Thyroid gland (tissue), 4 donors: ENCODE measurements at places on chromosomes 5 and 9. TPM values are rescaled to one million over a fixed set of nuclear protein-coding genes. Genes with fewer than 3 reads are reported as not detected.
A peak's percentile ranks its signal among the peaks of the same experiment; 100 is the strongest.

CARD9 gene
- total RNA-seq = 1.5 TPM

STC2 gene
- 6.6 TPM for total RNA-seq

PDLIM4 gene
- 25.4 TPM for total RNA-seq

ELAVL2 gene
- not detected for total RNA-seq

CTXN3 gene
- total RNA-seq = not detected

ZFP2 gene
- total RNA-seq = 2.7 TPM

PRRX2 gene
- total RNA-seq = 5.6 TPM

BARX1 gene
- 2.1 TPM for total RNA-seq

DNA sequence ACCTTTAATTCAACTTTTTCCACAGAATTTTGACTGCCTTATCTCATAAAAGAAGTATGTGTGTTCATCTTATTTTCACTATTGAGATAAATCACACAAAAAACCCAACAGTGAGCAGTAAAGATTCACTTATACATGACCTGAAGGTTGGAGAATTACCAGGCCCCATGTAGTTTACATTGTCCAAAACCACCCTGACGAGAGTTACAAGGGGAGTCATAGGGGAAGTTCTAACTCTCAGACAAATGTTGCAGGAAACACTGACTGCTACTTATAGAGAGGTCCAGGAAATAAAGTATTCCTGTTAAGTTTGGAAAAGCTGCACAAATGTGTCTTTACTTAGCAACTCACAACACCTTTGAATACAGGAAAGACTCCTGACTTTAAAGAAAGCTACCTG lies 14.1 kb downstream of the SPATA9 start:
- DNase-seq = no peak

- DNase-seq = no peak
Measured at GRCh38 chr9:114629563-114630090, 18.5 kb downstream of the TMEM268 start.

- no peak for DNase-seq
Measured at GRCh38 chr5:9699681-9700080, 69.5 kb upstream of the TAS2R1 start.

- DNase-seq = no peak
Measured at GRCh38 chr5:123144096-123144495, 55.1 kb downstream of the PRDM6 start.

- no peak for DNase-seq
Measured at GRCh38 chr9:32403567-32404260, 19.3 kb downstream of the ACO1 start.

DNA sequence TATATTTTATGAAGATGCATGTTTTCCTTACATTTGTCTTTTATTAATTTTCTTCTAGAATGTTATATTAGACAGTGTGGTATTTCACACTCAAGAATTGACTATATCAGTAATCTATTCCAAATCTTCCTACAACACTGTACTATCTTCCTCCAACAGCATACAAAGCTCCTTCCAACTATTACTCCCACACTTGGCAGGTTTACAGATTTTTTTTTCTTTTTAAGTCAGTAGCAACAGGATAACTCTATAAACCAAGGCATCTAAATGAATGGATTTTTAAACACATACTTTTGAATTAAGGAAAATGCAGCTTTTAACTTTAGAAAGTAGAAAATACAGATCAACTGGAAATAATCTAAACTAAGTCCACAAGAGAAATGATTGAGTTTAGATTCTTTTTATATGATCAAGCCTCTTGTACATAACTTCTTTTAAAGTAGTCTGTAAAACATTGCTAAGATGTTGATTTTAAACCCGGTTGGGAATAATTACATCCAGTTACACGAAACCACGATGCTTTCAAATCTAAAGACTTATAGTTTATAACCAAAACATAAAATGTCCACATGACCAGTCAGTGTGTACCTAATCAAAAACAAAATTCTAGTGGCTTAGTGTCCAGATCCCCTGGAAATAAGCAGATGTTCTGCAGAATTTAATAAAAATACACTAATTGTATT lies 281.6 kb downstream of the ADAMTS6 start:
- DNase-seq = no peak

DNA sequence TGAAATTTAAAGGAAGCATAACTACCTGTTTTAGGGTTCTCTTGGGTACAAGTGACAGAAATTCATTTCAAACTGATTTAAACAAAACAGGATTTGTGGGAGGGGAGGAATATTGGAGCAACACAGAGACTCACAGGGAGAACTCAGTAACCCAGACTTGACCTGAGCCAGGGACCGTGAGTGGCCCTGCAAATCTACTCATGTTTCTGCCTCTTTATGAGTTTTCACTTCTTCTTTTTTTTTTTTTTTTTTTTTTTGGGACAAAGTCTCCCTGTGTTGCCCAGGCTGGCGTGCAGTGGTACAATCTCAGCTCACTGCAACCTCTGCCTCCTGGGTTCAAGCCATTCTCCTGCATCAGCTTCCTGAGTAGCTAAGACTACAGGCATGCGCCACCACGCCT lies 405.6 kb upstream of the ZNF608 start:
- no peak for DNase-seq

DNA sequence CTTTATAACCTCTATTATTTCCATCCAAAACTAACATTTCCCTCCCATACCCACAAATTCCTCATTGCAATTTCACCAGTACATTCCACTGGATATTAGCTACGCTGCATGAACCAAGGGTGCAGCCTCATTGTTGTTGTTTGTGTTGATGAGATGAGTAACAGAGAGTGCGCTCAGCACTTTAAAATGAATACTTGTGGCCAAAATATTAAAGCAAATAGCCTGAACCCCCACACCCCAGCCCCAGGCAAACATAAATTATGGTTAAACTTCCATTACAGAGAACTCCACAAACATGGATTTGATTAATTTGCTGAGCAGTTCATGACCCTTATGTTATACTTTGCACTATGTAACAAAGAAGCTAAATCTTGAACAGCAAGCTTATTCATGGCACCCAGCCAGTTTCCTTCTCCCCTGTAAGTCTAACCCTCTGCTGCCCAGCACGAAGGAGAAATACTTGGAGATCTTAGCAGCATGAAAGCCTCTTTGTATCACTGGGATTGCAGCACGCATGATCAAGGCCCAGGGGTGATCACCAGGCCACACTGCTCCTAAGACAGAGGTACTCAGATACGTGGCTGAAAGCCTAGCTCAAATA lies 205.0 kb downstream of the DOCK8 start:
- no peak for DNase-seq

GRCh38 chr5:2832394-2832793 lies 80.9 kb upstream of the IRX2 start:
- no peak for DNase-seq

GRCh38 chr5:159420940-159421339 lies 90.7 kb upstream of the IL12B start:
- no peak for DNase-seq

DNA sequence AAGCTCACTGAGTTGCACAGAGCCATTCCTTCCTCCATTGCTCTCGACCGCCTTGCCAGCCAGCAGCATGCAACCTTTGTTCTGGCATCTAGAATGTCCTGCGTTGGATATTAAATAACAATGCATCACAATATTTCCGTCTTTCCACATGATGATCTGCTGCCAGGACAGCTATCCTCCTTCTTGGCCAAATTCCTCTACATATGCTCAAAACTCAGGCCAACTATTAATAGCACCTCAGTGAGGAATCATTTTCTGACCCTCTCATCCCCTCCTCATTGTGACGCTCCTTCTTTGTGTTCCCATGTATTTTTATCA lies 128.6 kb downstream of the MYO10 start:
- no peak for DNase-seq

DNA sequence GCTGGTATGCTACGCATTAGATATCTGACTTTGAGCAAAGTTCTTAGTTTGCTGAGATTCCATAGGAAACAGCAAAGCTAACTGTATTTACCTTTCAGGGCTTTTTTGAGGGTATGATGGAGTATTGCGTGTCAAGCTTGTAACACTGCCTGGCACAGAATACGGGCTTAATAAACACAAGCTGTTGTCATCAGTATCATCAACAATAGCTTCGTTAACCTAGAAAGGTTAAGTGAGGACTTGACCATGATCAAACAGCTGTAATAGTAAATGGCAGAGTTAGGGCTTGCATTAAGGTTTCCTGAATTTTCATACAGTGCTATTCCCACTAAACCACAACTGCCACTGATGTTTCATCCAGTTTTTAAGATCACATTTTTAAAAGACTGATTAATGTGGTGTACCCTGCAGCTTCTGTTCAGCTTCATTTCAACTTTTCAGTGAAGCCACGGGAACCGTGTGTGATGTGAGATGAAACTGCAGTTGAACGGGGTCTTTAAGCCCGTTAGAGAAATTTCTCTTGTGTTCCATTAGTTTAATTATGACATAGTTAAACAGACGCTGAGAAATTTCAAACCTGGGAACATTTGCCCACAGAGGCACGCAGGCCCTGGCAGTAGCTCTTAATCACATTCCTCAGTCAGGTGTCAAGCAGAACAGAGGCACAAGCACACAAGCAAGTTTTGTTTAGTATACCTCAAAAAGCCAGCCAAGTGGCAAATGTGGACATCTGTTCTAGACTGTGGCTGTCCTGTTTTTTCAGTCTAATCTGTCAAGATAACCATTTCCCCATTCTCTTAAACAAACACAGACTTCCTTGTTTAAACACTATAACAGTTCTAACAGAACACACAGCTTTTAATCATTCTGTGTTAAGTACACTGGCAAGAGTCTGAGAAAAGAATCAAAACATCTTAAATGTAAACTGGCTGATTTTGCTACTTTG lies 147.1 kb downstream of the ZNF608 start:
- DNase-seq = peak; percentile 82

- DNase-seq = no peak
Measured at GRCh38 chr5:83547161-83547560, 75.6 kb downstream of the VCAN start.
